Mesenteric fat pad (tissue), 1 donor: ENCODE measurements at places on chromosomes 2 and 18. TPM values are rescaled to one million over a fixed set of nuclear protein-coding genes. Genes with fewer than 3 reads are reported as not detected.

The PLB1 gene
- total RNA-seq: 6.3 TPM

DNA sequence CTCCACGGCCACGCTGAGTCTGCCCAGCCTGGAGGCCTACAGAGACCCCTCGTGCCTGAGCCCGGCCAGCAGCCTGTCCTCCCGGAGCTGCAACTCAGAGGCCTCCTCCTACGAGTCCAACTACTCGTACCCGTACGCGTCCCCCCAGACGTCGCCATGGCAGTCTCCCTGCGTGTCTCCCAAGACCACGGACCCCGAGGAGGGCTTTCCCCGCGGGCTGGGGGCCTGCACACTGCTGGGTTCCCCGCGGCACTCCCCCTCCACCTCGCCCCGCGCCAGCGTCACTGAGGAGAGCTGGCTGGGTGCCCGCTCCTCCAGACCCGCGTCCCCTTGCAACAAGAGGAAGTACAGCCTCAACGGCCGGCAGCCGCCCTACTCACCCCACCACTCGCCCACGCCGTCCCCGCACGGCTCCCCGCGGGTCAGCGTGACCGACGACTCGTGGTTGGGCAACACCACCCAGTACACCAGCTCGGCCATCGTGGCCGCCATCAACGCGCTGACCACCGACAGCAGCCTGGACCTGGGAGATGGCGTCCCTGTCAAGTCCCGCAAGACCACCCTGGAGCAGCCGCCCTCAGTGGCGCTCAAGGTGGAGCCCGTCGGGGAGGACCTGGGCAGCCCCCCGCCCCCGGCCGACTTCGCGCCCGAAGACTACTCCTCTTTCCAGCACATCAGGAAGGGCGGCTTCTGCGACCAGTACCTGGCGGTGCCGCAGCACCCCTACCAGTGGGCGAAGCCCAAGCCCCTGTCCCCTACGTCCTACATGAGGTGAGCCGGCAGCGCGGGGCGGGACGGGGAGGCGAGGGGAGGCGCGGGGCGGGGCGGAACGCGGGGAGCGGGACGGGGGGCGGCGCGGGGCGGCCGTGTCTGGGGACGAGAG is 15.2 kb downstream of the NFATC1 start:
- DNase-seq: no peak

DNA sequence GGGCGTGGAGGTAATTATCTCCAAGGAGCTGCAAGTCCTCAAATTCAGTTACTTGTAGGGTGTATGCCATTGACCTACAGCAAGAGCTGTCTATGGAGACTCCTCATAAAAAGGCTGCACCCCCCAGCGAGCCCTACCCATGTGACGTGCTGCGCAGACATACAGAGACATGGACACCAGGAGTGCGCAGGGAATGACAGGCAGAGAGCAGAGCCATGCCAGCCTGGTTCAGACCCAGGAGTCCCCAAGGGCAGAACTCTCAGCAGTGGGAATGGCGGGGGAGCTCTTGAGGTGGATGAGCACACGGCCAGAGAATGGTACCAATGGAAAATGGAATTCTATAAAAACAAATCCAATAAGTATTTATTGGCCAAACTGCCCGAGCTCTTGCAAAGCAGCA is 310.1 kb downstream of the MYCN start:
- DNase-seq: no peak

The ATOH8 gene
- 69.4 TPM for total RNA-seq

The SP5 gene
- 0.26 TPM for total RNA-seq

GRCh38 chr2:240277073-240277806 is 136.8 kb upstream of the OTOS start:
- no peak for DNase-seq

DNA sequence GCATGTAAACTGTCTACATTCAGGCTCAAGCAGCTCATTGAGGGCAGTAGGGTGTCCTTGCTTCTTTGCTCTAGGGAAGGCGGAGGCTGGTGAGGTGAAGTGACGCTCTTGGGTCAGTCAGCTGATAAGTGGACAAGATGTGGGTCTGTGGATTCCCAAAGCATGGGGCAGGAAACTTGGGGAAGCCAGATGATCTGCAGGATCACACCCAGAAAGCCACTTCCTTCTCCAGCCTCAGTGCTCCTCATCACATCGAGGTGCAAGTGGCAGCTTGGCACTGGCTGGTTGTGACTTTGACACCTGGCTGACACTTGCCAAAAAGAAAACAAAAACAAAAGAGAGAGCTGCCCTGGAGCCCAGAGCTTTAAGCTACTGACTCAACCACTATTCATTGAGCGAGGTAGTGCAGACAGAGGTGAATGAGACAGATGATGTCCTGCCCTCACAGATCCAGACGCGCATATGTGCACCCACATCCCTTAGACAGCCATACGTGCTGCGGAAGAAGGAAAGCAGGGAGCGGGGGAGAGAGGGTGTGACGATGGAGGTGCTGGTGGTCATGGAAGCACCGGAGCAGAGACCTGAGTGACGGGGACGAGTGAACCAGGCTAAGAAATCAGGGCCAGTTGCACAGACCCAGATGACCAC is 3.1 kb upstream of the CIB4 start:
- peak; percentile 68 for DNase-seq

The PPP1R1C gene
- total RNA-seq: not detected

The NR4A2 gene
- total RNA-seq: 67.7 TPM

The AMER3 gene
- total RNA-seq: not detected

DNA sequence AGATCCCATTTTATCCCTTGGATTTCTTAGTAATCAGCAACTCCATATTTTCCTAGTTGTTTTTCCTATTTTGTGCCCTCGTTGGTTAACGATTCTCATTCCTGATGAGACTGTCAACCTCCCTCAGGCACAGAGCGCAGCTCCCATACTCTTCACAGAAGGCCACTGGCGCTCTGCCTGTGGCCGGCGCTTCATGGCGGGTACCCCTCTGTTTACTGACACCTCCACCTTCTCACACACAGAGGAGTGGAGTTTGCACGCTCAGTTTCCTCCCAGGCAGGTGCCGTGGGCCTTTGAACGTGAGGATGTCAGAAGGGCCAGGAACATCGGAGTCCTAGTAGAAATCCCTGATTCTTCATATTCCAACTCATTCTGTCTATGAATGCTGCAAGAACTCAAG is 139.0 kb downstream of the MBP start:
- no peak for DNase-seq

DNA sequence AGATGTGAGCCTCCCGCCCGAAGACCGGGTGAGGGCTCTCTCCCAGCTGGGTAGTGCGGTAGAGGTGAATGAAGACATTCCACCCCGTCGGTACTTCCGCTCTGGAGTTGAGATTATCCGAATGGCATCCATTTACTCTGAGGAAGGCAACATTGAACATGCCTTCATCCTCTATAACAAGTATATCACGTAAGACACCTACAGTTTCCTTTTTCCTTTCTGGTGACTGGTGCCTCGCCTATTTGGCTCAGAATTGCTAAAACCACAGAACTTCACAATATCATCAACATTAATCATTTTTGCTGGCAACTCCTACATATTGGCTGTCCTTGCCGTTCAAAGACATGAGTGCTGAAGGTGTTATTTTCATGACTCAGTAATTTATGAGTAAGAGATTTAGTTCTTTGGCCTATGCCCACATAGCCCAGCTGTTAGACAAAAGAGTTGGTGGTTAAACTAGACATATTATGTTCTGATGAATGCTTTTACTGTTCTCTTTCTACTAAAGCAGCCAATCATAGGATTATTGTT is 2.2 kb downstream of the STAMBP start:
- no peak for DNase-seq
